ENCODE measurements at places on chromosomes 4 and X.

DNA sequence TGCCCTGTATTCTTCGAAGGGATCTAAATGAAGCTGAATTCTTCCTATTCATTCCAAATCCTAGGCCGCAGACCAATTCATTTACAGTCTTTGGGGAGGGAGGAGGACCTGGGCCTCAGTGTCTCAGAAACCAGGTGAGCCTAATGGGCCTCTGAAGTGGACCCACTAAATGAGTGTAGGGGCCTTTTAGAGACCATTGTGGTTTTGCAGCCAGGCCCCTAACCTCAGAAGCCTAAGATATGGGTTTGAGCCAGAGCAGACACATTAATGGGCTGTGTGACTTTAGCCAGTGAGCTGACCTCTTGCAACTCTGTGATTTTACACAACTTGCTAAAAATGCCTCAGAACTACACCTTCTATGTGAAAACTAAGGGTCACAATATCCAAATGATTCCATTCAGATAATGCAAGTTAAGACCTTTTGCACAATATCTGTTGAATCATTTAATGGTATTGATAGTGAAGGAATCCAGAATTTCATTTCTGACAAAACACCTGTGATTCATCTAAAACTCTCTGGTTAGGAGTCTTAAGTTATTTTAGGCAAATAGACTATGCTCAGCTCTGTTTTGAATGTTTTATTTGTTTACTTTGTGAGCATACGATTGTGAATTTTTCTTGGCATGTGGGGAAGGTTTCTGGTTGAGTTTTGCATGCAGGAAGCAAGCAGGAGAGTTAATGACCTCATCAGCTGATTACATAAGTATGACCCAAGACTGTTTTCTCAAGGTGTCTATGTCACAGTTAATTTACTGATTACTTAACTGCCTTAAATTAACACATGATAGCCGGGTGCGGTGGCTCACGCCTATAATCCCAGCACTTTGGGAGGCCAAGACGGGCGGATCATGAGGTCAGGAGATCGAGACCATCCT lies 75.0 kb downstream of the EVC start:
- DNase-seq, result no peak

DNA sequence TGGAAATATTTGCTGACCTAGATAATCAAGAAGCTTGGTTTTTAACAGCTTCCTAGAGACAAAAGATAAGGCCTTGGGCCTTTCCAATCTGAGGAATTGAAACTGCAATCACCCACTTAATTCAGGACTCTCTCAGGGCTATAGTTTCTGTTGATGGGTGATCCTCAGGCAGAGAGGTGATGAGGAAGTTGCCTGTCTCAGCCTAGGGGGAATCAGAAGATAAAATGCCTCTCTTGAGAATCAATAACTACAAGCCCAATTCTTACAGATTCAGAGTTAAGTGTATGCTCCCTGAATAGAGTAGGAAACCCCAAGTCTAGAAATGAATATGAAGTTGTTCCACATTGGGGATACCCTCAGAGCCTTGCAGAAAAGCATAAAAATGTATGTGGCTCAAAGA lies 45.5 kb downstream of the NFKB1 start:
- DNase-seq, result no peak

- no peak for DNase-seq
Measured at GRCh38 chr4:154478128-154478527, 13.5 kb downstream of the DCHS2 start.

GRCh38 chrX:85928606-85929005 lies 118.8 kb downstream of the CHM start:
- DNase-seq, result no peak

DNA sequence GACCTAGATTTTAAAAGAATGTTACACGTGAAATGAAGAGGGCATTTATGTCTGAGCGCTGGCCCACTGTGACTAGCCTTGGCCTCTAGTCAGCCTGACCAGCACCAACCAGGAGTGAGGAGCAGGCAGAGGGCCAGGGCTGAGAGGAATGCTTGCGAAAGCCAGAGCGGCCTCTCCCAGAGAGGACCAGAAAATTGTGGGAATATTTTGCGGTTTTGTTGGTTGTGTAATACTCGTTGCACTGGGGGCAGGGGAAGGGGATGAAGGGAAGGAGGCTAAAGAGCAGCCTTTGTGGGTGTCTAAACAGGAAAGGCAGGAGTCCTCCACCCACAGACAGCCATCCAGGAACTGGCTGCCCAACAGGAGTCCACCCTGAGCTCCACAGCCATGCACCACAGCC lies 3.8 kb downstream of the GABRE start:
- no peak for DNase-seq

GRCh38 chr4:121938282-121939092 lies 13.4 kb downstream of the TRPC3 start:
- no peak for DNase-seq

DNA sequence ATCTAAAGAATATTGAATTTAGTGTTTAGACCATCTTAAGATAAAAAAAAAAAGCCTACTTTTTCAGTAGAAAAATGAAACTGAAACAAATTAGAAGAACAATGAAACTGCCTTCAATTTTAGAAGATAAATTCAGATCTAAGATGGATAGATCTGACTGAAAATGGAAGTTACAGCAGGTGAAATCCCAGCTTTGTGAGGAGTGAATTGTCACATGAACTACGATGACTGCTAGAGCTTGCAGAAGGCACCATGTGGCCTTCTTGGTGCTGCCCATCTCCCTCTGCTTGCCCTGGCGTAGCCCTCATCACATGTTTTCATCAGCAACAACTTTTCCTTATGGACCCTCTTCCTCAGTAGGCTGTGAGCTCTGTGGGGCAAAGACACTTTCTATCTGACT lies 51.4 kb upstream of the EMCN start:
- no peak for DNase-seq

DNA sequence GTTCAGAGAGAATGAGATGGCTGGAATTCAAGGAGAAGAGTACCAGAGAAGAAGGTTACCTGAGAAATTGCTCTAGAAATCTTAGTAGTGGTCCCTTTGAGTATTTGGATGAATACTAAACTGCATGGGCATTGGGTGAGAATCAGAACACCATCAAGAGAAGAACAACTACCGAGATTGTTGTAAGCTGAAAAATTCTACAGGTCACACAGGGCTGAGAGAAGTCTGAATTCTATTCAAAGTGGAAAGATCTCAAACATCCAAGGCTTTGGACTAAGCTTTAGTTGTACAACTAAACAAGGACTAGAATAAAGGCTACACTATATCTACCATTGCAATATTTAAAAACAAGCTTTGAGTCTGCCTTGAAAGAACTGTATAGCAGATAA lies 40.8 kb downstream of the LRBA start:
- no peak for DNase-seq

GRCh38 chr4:42615131-42615763 lies 41.7 kb downstream of the ATP8A1 start:
- no peak for DNase-seq

DNA sequence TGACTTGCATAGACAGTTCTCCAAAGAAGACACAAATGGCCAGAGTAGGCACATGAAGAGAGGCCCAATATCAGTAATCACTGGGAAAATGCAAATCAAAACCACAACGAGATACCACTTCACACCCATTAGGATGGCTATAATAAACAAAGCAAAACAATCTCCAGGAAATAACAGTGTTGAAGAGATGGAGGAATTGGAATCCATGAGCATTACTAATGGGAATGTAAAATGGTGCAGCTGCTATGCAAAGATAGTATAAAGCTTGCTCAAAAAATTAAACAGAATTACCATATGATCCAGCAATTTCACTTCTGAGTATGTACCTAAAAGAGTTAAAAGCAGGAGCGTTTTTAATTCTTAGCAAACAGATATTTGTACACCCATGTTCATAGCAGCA lies 17.0 kb upstream of the TMEM33 start:
- DNase-seq, result no peak

- DNase-seq, result no peak
Measured at GRCh38 chr4:145619639-145619996, 433 bp downstream of the MMAA start.

DNA sequence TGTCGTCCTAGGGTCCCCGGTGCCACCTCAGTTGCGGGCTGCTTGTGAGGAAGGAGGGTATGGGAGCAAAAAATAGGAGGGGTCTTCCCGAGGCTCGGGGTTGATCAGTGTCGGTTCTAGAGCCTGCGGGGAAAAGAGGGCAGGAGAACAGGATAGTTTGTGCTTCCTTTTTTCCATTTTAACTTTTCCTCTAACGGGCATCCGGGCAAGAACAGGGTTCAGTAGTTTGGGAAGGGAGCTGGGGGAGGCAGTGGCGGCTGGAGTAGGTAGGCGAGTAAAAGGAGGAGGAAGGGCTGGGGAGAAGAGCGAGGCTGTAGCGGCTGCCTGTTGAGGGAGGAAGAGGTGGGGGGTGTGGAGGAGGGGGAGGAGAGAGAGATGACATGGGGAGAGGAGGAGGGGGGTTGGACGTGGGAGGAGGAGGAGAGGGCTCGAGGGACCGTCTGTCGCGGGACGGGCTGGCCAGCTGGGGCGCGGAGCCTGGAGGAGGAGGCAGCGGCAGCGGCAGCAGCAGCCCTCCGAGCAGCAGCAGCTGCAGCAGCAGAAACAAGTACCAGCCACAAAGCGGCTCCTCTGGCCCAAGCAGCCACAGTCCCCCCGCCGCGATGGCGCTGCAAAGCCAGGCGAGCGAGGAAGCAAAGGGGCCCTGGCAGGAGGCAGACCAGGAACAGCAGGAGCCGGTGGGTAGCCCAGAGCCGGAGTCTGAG lies at the start of gene SLC16A2:
Gene SLC16A2 (plus strand): TSS at position 458 of the 704 bp plus-strand sequence. CDS start 145 bp downstream, at position 603.
- DNase-seq, result no peak

GRCh38 chr4:179605196-179605595 lies 2163.0 kb upstream of the AGA start:
- no peak for DNase-seq

DNA sequence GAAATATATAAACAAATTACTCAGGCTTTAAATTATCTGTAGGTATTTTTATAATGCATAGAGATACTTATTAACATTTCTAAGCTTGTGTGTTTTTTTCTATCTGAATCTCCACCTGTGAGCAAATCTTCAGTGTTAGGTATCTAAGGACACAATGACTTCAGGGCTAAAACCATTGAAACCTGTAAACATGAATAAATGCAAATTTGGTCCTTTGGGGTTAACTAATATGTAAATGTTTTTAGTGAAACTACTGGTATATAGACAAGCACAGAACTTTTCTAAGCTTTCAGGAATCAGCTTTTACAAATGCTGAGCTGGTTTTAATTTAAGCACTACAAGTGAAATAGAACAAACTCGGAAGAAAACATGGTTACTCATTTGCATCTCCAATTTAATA lies 147.9 kb downstream of the FBXO8 start:
- DNase-seq, result no peak

DNA sequence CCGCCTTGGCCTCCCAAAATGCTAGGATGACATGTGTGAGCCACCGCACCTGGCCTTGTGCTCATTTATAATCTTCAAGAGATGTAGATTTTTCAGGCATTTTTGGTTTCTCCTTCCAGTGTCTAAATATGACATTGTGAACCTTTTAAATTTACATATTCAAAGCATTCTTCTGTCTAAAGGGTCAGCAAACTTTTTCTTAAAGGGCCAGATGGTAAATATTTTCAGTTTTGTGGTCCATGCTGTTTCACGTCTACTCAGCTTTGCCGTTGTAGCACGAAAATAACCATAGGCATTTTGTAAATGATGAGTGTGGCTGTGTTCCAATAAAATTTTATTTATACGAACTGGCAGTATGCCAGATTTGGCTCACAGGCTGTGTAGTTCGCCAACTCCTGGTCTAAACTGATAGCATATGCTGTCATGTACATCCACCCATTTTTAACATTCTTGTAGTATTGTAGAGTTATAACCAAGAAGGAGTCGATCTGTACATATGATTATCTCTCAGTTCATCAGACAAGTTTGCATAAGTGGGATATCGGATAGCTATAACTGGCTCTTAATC lies 12.7 kb upstream of the GCNA start:
- DNase-seq, result no peak

DNA sequence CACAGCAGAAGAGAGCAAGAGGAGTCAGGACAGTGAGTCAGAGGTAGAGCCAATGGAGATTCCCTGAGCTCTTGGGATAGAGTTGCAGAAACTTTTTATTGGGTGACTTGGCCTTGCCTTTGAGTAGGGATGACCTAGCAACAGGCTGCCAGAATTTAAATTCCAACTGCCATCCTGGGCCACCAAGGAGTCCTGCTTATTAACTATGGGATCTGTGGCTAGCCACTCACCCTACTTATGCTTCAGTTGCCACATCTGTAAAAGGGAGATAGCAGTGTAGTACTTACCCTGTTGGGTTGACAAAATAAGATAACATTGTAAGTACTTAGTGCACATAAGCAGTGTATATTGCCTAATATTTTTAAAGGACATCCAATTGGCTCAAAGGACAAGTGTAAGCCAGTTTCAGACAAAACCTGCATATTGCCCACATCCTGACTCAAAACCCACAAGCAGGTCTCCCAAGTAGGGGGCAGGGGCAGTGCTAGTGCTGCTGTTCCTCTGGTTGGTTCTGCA lies 43.5 kb upstream of the TMEM164 start:
- no peak for DNase-seq

DNA sequence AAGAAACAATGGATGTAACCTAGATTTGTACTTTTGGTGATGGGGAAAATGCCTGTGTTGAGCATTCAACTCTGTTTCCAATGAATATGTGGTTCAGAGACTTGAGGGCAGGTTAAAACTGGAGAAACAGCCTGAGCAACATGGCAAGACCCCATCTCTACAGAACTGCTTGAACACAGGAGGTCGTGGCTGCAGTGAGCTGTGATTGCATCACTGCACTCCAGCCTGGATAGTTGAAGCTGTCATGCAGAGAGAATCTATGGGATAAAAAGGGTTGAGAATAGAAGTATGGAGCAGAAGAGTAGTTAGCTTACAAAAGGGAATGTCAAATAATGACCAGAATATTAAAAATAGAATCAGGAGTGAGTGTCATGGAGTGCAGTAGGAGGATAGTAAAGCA lies 134.8 kb upstream of the PDE5A start:
- DNase-seq, result no peak

GRCh38 chrX:16579517-16579916 lies 70.4 kb upstream of the S100G start:
- DNase-seq, result no peak

GRCh38 chr4:87120411-87121162 lies 99.8 kb downstream of the KLHL8 start:
- no peak for DNase-seq

- DNase-seq, result no peak
Measured at GRCh38 chr4:38664706-38665401, 855 bp downstream of the KLF3 start.

- DNase-seq, result no peak
Measured at GRCh38 chr4:14415146-14415545, 587.1 kb upstream of the CPEB2 start.

DNA sequence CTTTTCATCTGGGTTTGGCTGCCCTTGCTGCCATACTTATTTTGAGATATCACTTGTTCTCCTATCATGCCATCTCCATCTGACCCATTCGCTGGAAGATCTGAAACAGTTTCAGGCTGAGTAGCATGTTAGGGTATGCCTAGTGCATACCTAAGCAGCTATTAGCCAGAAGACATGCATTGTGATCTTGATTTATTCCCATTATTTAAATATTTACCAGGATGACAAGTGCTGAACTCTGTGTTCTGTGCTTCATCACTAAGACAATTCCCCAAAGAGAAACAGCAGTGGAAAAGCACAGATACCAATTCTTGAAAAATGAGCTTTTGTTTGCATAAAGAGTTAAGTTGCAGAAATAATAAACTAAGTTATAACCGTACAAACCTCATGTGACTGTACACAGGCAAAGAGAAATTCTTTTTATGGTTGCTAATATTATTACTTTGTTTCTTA lies 271.0 kb upstream of the ARSJ start:
- no peak for DNase-seq

Measured in NCI-H2107 (cell line).